ENCODE measurements at places on chromosomes 2 and 18.

DNA sequence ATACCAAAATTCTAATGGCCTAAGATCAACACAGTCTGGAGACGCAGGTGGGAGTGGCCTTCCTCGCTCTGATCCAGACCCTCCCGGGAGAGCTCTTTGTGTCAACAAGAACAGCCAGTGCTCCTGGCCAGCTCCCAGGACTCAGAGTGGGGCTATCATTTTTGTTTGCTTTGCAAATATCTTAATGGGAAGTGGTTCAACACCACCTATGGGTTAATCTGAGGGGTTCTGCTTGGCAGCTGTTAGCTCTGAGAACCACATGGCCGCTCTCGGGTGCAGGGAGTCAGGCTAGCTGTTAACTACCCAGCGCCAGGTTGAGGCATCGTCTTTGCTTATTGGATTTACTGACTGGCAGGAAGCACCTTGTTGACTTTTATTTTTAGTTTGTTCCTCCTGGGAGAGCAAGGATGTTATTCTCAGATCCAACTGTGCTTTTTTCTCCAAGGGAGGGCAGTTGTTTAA lies 184.8 kb upstream of the SP5 start:
- no peak for DNase-seq

DNA sequence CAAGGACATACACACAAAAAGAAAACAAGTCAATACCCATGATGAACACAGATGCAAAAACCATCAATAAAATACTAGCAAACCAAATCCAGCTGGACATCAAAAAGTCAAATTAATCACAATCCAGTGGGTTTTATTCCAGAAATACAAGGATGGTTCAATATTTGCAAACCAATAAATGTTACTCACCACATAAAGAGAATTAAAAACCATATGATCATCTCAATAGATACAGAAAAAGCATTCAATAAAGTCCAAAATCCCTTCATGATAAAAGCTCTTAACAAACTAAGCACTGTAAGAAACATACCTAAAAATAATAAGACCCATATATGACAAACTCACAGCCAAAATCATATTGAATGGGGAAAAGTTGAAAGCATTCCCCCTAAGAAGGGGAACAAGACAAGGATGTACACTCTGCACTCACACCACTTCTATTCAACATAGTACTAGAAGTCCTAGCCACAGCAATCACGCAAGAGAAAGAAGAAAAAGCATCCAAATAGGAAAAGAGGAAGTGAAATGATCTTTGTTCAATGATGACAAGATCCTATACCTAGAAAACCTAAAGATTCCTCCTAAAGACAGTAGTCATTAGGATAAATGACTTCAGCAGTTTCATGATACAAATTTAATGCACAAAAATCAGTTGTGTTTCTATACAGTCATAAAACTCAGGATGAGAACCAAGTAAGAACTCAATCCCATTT lies 62.6 kb downstream of the TRAPPC8 start:
- DNase-seq: no peak

GRCh38 chr2:62577994-62578781 lies 72.2 kb upstream of the TMEM17 start:
- no peak for DNase-seq

GRCh38 chr2:111684611-111685010 lies 199.4 kb downstream of the ANAPC1 start:
- DNase-seq: no peak

GRCh38 chr2:64234785-64235184 lies 90.6 kb upstream of the PELI1 start:
- DNase-seq: no peak

DNA sequence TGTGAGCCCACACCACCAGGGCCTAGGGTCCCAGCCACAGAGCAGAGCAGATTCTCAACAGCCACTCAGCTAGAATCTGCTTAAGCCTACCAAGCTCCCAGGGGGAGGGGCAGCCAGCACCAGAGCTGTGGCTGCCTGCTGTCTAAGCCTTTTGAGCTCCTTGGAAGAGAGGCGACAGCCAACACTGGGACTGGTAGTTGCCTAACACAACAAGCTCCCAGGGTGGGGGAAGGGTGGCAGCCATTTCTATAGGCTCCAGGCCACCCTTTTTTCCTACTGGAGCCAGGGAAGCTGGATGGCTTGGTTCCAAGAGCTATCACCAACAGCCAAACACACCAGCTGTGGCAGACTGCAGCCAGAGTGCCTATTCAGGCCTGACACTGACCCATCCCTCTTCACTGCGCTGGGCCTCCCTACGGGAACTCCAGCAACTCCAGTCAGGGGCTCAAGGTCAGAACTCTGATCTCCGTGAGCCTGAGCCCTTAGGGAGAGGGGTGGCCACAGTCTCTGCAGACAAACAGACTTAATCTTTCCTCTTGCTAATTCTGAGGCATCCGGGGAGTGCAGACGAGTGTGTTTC lies 1824.3 kb upstream of the CELF4 start:
- DNase-seq: no peak

DNA sequence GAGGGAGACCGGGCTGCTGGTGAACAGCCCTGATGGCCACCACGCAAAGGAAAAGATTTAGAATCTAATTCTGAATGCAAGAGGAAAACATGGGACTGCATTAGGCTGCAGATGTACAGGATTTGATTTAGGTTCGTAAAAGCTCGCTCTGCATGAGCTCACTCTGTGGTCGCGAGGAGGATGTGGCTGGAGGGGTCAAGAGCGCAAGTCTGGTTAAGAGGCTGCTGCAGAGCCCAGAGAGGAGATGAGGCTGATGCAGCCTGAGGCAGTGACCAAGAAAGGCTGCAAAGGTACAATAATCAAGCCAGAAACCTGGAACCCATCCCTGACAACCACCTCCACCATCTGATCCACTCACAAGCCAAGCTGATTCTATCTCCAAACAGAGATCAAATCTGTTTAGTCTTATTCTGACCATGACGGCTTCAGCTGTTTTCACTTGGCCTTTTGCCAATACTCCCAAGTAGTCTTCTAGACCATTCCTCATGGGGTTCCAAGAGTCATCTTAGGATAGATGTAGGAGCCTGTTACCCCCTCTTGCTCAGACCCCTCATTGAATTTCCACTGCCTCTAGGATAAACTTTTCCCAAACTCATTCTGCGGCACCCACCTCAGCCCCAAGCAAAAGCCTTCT lies 58.9 kb upstream of the ARL4C start:
- no peak for DNase-seq

- DNase-seq: no peak
Observed at GRCh38 chr18:46291149-46291548, 187.0 kb downstream of the HAUS1 start.

DNA sequence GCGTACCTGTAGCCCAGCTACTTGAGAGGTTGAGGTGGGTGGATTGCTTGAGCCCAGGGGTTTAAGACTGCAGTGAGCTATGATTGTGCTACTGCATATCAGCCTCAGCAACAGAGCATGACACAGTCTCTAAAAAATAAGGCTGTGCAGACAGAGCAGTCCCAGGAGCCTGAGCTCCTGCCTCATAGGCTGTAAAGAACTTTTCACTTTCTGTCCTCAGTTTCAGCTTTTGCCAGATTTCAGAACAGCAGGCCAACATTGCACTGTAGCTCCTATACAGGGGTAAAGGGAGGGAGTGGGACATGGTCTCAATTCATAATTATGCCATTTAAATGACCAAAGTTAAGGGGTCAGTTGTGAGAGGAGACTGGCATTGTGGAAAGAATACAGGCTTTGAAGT lies 150.6 kb downstream of the GALNT1 start:
- no peak for DNase-seq

- no peak for DNase-seq
Observed at GRCh38 chr2:101135412-101136296, 15.5 kb downstream of the TBC1D8 start.

DNA sequence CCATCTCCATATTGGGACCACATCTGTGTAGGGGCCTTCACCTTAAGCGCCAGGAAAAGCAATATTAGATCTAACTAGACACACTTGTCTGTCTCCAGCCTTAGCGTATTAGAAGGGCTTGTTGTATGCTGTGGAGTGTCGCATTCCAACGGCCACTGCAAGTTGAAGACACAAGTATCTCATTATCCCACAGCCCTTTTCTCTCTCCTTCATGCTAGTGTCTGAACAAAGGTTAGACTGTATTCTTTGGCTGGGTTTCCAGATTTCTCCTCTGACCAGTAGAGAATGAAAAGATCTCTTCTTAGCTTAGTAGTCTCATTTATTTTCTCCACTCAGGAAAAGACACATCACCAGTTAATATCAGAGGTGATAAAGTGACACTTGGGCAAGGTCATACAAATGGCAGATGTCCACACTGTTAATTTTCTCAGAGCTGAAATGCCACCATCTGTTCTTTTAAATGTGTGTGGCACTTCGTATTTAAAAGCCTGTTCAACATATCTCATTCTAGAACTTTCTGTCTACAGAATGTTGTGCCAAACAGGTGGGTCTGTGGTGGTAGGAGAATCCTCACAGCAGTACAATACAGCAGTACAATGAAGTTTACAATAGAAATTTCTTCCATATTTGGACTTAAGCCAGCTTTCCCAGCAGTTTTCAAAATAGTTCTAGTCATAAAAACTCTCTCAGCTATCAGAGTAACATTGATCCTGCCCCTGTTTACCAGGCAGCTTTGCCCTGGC lies 94.0 kb upstream of the ITGA6 start:
- DNase-seq: no peak

- DNase-seq: no peak
Observed at GRCh38 chr18:64180617-64181016, 31.7 kb upstream of the LINC00305 start.

- DNase-seq: no peak
Observed at GRCh38 chr2:120678251-120678650, 57.4 kb upstream of the GLI2 start.

GRCh38 chr2:29262681-29263260 lies 147.6 kb downstream of the CLIP4 start:
- DNase-seq: no peak

- DNase-seq: no peak
Observed at GRCh38 chr18:43486462-43486861, 209.2 kb upstream of the SYT4 start.

DNA sequence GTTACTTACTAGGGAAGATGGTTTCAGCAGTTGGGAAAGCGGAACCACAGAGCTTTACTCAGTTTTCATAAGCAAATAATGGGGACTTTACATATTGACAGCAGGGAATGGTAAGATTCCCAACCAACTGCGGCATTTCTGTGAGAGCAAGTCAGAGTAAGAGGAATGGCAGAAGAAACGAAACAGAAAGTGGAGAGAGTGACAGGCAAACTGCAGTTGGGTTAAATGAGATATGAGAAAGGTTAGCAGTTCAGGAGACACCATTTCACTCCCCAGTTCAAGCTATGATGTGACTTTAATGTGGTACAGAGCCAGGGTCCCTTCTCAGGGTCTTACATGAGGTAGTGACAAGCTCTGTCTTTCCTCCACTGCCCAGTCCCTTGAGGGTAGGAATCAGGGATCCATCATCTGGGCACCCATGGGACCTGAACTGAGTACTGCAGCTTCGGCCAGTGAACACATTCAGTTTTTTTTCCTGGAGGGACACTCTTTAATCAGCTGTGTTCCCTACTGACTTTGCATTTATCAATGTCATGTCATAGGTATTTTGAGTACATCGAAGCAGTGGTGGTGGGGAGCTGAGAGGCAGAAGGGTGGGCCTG lies 33.0 kb upstream of the GREB1 start:
- DNase-seq: no peak

- no peak for DNase-seq
Observed at GRCh38 chr18:3329471-3329870, 67.5 kb downstream of the MYL12B start.

- no peak for DNase-seq
Observed at GRCh38 chr2:191421950-191422349, 176.7 kb downstream of the MYO1B start.

DNA sequence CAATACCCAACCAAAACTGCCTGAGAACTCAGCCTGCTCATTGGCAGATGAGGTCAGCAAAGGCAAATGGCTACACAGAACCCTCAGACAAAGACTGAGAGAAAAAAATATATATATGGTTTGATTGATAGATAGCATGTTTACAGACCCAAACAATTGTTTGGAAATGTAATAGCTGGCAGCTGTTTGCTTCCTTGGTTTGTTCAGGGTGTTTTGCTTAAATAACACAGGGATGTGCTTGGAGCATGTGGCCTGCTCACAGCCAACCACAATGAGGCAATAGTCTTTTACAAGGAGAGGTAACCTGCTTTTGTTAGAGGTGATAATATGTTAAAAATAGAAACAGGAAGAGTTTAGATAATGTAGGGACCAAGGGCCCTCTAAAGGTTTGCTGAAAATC lies 84.5 kb downstream of the PDK1 start:
- DNase-seq: no peak

GRCh38 chr2:73033766-73034381 lies 37.6 kb downstream of the SFXN5 start:
- no peak for DNase-seq

GRCh38 chr2:237593596-237594320 lies 3.2 kb upstream of the RAB17 start:
- DNase-seq: no peak

GRCh38 chr2:143588746-143589145 lies 459.5 kb downstream of the ARHGAP15 start:
- no peak for DNase-seq

- DNase-seq: no peak
Observed at GRCh38 chr18:21548647-21549046, 51.9 kb downstream of the ESCO1 start.

GRCh38 chr2:156157670-156158069 lies 174.9 kb downstream of the NR4A2 start:
- no peak for DNase-seq

Data from activated CD8-positive, alpha-beta memory T cell treated with anti-CD3 and anti-CD28 coated beads, Interleukin-2, amount 50 U/mL, for 48 hours (primary cell).